Psoas muscle (tissue), 8 donors: ENCODE measurements at places on chromosomes 12 and 14. TPM values are rescaled to one million over a fixed set of nuclear protein-coding genes. Genes with fewer than 3 reads are reported as not detected.

- no peak for DNase-seq
Observed at GRCh38 chr14:93086441-93087055, 29.2 kb downstream of the ITPK1 start.

DNA sequence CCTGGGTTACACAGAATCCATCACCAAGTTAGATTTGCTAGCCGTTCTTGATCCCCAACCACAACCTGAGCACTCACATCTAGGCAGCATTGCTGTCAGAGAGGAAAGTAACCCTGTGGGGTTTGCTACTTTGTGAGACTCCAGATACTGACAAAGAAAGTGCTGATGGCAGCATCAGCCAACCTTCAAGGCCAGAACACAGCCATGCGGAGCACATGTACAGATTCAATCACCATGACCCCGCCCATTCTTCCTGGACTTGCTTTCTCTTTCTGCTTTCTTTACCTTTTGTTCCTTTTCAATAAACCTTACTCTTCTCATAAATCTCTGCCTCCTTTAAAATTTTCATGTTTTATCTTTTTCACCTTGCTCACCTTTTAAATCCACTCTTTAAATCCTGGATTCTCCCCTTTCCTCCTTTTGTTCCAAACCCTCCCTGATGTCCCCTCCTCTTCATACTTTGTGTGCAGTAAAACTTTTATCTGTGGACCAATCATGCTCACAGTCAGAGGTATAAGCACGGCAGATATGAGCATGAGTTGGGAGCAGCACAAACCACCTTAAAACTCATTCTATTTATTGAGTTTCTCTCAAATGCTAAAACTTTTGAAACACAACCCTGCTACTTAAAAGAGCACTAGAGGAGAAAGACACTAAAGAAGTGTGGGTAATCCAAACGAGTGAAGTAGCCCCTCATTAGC, 21.9 kb upstream of the CERS5 start:
- DNase-seq, result no peak

DNA sequence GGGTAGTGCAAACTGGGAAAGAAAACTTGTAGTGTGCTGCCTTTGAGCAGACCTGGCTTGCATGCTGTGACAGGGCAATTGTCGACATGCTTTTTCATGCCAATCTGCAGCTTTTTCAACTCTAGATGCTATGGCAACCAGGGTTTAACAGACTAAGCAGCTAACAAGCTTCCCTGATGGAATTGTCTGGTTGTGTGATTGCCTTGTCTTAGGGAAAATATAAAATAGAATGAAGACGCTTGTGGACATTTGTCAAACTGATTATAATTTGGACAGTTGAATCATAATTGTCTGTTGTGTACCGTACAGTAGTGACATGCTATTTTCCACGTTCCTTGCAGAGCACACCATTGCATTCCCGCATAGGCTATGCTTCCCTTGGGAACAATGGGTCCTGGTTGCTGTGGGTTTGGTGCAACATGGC, 113.0 kb downstream of the FOXG1 start:
- DNase-seq, result no peak

Gene SLC25A47
- not detected for total RNA-seq

DNA sequence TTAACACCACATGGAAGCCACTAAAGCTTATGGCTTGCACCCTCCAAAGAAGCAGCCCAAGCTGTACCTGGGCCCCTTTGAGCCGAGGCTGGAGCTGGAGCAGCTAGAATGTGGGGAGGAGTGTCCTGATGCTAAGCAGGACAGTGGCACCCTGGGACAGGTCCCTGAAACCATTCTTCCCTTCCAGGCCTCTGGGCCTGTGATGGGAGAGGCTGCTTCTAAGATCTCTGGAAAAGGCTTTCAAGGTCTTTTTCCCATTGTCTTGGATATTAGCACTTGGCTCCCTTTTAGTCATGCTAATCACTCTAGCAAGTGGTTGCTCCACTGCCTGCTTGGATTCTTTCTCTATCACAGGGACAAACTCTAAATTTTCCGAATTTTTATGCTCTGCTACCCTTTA, 40.9 kb downstream of the OSBPL8 start:
- DNase-seq, result no peak

- DNase-seq, result no peak
Observed at GRCh38 chr12:29102741-29103140, 46.3 kb upstream of the FAR2 start.

Gene ADAM21
- total RNA-seq, result 0.24 TPM

GRCh38 chr14:54554401-54554800, 12.5 kb upstream of the SAMD4A start:
- DNase-seq, result no peak

DNA sequence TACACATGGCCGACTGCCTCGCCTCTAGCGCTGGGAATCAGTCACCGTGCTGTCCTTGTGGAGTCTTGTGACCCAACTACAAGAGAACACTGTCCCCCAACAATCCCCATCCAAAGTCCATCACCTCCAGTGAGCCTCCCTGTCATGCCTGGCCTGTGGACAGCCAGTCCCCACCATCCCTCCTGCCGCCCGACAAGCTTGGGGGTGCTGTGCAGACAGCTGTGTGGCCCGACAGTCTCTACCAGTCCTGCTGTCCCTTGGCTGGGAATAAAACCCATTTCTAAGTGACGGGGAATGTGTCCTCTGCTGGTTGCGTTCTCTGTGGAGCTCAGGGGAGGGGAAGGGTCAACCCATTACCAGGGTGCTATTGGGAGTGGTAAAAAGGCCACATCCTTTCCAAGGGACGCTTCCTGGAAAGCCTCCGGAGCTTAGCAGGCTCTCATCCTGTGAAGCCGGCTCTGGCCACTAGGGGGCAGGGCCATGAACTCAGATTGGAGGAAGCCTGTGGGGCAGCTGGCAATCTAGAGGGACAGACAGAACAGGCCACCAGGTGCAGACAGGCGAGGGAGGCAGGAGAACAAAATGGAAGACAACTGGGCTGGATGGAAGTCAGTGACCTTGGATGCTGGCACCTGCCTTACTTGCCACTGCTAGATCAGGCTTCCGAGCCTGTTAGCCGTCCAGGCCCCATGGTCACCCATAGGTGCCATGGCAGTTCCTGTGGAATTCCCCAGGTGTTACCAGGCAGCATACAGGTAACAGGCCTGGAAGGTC, 12.0 kb upstream of the BLTP3B start:
- DNase-seq, result peak; percentile 68

DNA sequence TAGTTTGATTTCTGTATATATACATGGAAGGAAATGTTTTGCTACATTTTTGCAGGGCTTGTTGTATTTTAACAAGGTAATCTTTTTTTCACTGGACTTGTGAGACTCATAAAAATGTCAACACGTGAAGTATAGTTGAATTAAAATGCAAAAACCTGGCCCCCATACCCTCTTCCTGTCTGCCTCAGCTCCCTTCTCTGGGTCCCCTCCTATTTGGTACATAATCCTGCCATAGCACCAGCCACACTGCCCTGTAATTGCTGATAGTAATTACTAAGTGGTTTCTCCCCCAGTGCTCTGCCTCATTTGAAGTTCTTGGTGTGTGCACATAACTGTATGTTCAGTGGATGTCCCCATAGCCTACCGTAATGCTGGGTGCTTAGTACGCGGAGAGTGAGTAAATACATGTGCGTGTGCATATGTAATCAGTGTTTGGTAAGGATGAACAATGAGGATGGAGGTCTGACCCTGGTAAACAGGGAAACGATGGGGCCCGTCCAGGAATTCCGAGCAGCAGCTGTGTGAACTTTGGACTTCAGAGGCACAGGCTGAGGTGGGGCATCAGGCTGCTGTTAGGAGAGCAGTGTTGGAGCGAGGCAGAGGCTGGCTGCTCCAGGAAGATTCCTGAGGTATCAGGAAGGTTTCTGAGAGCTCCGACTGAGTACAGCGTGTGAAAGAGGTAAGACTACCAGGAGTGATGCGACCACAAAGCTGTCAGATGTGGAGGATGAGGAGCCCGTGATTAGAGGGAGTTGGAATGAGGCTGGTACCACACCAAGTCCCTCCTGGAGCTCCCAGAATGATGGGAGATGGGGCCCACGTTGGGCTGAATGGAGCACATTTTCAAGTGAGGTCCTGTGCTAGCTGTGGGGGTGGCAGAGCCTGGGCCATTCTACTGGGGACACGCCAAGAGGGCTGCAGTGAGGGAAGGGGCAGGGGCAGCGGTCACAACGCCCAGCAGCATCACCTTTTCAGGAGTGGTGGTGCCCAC, 106.8 kb downstream of the PELI2 start:
- no peak for DNase-seq

- DNase-seq, result no peak
Observed at GRCh38 chr12:22610131-22610530, 14.8 kb upstream of the ETNK1 start.

DNA sequence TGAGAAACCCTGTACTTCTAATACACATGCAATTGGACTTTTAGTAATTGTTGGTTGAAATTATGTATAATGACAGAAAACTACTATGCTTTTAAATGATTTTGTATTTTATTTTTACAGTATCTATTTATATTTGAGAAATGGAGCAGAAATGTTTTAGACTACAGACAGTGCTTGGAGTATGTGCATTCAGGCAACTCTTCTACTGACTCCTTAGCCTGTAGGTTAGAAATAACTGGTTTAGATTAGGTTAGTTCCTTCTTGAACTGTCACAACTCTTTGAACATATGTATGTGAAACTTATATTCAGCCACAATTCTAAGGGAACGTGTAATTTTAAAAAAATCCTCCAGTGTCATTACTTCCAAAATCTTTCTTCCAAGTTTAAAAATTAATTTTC, 1.7 kb downstream of the FGFR1OP2 start:
- no peak for DNase-seq

DNA sequence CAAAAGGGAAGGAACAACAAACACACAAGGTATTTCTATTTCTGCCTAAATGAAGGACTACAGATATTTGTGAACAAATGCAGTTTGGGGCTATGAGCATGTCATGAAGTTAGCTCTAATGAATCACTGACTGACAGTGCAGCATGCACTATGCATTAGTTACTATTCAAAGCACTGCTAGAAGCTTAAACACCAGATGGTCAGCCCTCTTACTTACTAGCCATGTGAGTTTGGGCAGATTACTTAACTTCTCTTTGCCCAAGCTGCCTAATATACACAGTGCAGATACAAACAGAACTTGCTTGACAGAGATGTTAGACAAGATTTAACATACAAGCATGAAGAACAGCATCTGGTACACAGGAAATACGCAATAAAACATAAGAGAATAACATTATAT, 96.0 kb downstream of the ATXN2 start:
- no peak for DNase-seq

Gene AICDA
- not detected for total RNA-seq

DNA sequence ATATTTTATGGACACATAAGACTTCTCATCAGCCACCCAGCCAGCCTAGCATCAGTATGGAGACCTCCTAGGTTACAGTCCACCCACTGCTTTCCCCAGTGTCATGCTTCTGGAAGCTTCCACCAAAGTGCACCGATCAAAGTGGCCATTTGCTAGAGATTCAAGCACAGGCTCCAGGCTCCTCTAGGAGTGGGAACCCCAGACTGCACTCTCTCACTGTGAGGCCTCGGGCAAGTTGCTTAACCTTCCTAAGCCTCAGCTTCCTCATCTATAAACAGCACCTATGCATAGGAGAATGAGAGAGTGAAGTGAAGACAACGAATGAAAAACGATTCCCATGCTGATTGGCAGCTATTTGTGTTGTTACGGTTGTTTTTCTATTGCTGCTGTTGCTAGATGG, 94.4 kb downstream of the DICER1 start:
- no peak for DNase-seq

Gene AHNAK2
- 2.6 TPM for total RNA-seq

GRCh38 chr14:95467657-95468056, 48.8 kb downstream of the SYNE3 start:
- DNase-seq, result no peak
